ENCODE measurements at places on chromosomes 16 and 17. TPM values are rescaled to one million over a fixed set of nuclear protein-coding genes. Genes with fewer than 3 reads are reported as not detected.
A peak's percentile ranks its signal among the peaks of the same experiment; 100 is the strongest.

DNA sequence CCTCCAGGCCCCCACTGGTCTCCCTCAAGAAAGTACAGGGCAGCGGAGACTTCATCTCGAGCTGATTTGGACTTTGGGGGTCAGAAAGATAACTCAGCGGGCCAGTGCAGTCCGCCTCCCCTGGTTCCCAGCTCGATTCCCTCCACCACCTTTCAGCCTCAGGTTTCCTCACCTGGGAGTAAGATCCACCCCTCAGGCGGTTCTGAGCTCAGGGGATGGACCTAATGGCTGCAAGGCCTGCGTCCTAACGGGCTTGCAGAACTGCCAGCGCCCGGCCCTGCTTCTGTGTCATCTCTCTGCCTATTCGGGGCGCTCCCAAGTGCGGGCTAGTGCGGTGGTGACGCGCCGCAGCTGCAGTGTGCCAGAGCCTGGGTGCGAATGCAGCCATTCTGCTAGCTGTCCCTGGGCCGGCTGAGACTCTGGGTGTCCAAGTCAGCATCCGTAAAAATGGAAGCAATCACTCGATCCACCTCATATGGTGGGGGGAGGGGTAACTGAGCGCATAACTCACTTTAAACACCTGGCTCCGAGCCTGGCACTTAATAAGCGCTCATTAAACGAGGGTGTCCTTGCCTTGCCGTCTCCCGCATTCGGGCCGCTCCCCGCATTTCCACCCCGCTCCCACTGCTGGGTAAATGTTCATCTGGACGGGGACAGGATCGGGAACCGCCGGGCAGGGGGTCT, 129.6 kb upstream of the LHX1 start:
- no peak for DNase-seq

GRCh38 chr17:20998571-20999043, 44.2 kb downstream of the USP22 start:
- DNase-seq, result no peak

GRCh38 chr16:1221628-1222552, 3.2 kb downstream of the TPSG1 start:
- DNase-seq, result no peak

GRCh38 chr16:19868421-19868820, 16.2 kb downstream of the GPRC5B start:
- no peak for DNase-seq

GRCh38 chr16:74709441-74709877, 8.8 kb upstream of the MLKL start:
- peak; percentile 84 for DNase-seq

DNA sequence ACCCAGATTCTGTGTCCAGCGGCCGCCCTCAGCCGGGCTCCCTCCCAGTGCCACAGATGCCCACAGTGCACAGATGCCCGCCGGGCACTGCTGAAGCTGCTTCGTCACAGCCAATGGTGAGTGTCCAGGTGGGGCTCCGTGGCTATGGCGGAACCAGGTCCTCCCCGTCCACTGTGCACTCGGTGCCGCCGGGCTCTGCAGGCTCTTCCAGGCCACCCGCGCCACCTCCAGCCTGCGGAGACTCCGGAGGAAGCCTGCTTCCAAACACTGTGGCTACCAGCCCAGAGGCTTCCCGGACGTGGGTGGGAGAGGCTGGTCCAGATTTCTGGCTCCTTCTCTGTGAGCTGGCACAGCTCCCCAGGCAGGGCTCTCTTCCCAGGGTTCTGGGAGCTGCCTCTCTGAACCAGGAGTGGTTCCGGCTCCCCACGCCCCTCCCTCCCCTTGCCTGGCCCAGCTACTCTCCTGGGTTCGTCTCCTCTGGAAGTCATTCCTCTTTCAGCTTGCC, 2.8 kb upstream of the PYCR1 start:
- DNase-seq, result no peak

DNA sequence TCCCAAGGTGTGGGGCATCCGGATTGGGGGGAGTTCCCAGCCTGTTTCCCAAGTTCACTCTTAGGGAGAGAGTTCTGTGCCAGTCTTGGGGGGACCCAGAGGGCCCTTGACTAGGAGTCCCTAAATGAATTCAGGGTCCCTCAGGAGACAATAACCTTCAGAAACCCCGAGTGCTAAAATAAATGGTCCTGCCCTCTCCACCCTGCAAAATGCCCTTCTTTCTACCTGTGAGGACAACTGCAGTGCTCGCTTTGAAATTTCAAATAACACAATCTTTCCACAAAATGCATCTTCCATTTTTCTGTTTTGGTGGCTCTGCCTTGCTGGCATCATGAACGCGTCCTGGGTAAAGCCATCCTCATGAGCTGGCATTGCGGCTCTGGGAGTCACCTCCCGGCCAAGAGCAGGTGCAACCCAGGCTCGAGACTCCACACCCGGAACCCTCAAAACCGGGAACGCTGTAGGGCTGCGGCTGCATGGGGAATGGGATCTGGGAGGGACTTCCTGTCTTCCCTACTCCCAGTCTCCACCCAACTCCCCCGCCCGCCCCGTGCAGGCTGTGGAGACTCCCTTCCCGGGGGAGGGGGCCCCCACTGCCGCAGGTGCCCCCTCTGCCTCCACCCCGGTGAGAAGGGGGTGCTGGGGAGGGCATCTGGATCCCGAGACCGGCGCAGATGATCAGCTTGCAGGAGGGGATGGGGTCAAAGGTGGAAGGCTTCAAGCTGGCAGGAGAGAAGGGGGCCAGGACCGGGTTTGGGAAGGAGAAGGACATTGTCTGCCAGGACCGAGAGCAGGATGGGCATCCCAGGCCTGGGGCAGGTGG, at the start of gene ZNF205:
Gene ZNF205, plus strand, starts transcription at position 529 of the 823 bp plus-strand sequence. CDS start 845 bp downstream, outside the sequence.
- peak; percentile 85 for DNase-seq

- no peak for DNase-seq
These were observed 37.5 kb upstream of the RBFOX3 start for GRCh38 chr17:79648181-79648831.

DNA sequence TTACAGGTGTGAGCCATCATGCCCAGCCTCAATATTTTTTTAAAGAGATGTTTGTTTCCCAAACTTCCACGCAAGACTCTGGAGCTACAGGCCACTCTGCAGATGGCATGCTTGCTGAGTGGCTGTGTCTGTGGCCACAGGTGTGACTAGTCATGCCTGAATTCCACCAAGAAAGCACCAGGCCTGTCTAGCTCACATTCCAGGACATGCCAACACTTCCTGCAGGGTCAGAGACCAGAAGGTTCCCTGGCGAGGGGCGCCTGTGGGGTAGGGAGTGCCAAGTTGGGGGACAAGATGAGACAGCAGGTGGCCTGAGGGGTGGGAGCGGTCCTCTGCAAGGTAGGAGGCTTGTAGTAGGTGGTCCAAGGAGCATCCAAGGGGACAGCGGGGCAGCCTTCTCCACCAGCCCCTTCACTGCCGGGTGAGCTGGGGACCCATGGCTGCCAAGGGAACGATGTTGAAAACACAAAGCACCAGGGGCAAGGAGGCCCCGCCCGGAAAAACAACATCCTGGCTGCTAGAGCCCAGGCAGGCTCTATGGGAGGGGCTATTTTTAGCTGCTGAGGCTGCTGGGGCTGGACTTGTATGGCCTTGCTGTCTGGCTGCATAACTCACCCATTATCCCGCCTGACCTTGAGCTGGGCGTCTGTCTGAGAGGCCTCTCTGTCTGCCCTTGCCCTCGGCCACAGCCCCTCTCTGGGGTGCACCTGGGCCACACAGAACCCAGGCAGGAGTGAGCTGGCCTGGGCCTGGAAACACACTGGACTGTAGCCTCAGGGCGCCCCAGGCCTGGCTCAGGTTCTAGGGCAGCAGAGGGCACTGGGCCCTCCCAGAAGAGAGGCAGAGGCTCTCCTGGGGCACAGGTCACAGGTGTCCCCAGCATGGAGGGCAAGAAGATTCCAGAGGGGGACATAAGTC, 5.7 kb downstream of the TRIM47 start:
- no peak for DNase-seq

DNA sequence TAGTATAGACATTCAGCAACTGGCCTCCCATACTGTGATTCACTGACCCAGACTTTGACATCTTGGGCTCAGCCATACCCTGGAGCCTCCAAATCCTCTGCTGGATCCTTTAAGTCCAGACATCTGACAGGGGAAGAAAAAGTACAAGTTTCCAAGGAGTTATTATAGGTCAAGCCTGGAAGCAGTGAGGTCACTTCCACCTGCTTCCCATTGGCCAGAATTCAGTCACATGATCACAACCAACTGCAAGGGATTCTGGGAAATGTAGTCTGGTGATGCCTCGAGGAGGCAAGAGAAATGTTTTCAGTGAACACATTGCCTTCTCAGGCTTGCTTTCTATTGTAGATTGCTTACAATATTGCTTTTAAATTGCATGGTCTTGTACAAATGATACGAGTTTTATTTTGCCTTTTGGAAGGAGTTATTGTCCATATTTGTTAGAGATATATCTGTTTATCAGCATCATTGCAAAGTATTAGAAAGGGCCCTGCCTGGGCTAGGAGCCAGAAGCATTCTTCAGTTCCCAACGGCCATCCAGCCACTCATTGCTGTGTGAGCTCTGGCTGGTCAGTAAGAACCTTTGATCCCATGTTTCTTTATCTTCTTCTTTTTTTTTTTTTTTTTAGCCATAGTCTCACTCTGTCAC, 696.9 kb downstream of the WWOX start:
- DNase-seq, result no peak

DNA sequence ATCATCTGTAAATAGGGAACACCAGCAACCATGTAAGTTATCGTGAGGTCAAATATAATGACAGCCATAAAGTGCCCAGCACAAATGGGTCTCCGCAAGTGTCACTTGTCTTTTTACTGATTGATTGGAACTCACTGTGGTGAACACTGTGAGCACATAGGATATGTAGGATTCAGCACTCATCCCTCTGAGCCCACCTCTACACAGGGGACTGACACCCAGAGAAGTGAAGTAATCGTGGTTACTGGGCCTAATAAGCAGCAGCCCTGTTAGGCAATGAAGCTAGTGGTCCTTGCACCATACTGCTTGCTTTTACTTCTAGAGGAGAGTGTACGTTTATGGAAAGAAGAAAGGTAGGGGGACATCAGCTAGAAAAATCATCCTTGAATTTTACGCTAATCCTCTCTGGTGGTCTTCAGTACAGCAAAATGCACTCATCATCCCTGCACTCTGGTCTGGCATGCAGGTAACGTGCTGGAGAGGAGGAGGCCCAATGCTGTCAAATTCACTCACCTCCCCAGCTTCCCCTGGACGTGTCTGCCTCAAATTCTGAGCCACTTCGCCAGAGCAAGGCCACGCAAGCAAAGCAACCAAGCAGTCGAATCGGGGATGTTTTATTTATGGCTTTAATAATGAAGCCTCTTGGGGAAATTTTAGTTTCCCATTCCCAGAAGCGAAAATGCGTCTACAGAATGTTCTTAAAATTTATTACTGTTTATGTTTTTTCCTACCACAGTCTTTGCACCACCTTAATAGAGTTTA, 74.7 kb downstream of the YPEL2 start:
- no peak for DNase-seq

GRCh38 chr17:61970030-61970429, 42.2 kb upstream of the INTS2 start:
- DNase-seq, result no peak

DNA sequence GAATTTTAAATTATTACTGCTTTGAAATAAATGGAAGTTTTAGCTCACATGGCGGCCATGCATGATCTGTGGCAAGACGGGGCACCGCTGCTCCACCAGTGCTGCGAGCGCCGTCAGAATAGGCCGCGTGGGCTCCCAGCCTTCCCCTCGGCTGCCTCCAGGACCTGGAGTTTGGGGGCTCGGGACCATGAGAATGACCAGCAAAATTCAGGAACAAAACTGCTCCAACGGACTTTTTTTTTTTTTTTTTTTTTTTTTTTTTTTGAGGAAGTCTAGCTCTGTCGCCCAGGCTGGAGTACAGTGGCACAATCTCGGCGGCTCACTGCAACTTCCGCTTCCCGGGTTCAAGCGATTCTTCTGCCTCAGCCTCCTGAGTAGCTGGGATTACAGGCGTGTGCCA, 38.3 kb upstream of the AKAP1 start:
- no peak for DNase-seq

DNA sequence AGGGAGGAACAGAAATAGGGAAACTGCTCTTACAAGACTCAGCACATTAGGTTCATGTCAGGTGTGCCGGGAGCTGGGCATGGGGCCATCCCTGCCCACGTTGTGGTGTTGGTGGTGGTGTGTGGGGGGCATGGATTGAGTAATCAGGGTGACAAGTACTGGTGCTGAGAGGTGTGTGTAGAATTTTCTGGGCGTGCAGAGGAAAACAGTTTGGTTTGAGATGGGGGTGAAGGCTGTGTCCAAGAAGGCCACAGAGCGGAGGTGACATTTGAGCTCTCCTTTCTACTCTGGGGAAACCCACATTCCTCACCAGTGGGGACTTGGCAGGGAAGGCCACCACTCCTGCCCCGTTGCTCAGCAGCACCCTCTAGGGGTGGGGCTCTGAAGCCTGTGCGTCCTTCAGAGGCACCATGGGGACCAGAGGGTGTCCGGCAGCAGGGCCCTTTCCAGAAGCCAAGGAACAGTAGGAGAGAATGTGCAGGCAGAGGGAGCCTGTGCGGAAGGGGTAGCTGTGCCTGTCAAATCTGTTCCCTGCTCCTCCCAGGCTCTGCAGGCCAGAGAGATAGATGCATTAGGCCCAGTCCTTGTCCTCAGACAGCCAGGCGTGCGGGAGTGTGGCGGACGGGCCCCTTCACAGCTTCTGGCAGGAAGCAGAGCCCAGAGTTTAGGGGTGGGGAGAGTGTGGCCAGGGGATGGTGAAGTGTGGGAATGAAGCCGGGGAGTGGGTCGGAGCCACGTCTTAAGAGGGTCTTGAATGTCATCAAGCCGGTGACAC, 48.7 kb upstream of the GSE1 start:
- no peak for DNase-seq

DNA sequence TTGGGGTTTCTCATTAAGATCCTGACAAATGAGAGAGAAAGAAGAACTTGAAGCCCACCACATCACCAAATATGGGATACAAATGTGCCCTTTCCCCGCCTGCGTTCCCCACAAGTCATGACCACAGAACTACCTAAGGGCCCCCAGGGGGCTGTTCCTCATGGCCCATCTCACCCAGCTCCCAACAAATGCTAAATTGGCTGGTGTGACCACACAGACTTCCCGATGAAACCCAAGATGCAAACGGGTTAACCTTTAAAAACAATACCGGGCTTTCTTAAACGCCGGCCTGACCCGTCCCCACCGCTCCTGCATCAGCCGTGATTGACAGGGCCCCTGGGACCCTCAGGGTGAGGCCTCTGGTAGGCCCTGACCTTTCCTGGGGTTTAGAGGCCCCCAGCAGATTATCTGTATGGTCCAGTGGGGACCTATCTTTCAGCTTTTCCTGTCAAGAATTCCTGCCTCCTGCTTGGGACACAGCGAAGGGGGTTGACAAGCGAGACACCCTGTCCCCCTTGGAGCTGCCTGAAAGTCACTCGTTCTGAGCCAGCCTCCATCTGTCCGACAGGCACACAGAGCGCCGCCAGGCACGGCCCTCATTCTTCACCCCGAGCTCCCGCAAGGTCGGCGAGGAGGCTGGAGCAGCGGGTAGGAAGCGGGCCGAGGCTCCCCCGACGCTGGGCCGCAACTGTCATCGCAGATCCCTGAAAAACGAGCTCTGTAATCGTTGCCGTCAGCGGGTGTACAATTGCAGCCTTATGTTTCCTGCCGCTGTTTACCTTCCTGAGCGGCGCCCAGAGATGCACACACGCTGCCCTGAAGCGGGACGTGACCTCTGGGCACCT, 300.1 kb downstream of the FOXL1 start:
- no peak for DNase-seq

MYH1 gene
- 0.09 TPM for polyA plus RNA-seq

PIGL gene
- polyA plus RNA-seq, result 23.1 TPM

OR1A1 gene
- polyA plus RNA-seq, result not detected

CPD gene
- polyA plus RNA-seq, result 12.9 TPM

CLEC19A gene
- polyA plus RNA-seq, result not detected

SLC2A4 gene
- 1.0 TPM for polyA plus RNA-seq

OR3A2 gene
- polyA plus RNA-seq, result 0.12 TPM

SPATA32 gene
- 0.19 TPM for polyA plus RNA-seq
